CD8-positive, alpha-beta memory T cell (primary cell): ENCODE measurements at places on chromosomes 4 and X.

DNA sequence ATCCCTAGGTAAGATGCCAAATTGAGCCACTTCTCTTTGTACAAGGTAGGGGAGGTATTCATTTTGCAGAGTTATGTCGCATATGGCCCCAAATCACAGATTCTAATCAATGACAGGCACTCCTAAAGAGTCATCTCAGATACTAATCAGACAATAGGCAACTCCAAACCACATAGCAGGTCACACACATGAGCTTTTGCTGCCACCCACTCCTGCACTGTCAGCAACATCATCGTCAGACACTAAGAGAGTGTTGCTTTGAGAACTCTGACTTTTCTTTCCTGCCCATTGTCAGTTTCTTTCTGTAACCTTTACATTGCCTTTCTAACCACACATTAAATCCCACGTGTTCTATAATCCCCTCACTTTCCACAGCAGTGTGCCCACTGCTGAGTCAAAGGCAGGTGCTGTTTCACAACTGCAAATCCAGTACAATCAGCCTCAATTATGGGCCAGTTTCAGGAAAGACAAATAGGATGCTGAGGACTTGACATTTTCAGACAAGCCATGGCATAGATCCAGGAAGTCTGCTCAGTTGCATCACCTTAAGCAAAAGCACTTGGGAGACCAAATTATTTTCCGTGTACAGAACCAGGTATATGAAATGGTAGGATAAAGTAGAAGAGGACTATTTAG is 23.5 kb downstream of the TMEM31 start:
- DNase-seq: no peak

GRCh38 chr4:127685292-127685691 is 44.9 kb upstream of the SLC25A31 start:
- DNase-seq: no peak

- DNase-seq: no peak
These were observed 121.1 kb upstream of the ATP6AP2 start for GRCh38 chrX:40459571-40460158.

GRCh38 chr4:105894660-105895582 is at the start of gene NPNT:
TSS of gene NPNT (plus strand) at chr4:105895471. CDS start at chr4:105895653, 182 bp downstream.
- no peak for DNase-seq

DNA sequence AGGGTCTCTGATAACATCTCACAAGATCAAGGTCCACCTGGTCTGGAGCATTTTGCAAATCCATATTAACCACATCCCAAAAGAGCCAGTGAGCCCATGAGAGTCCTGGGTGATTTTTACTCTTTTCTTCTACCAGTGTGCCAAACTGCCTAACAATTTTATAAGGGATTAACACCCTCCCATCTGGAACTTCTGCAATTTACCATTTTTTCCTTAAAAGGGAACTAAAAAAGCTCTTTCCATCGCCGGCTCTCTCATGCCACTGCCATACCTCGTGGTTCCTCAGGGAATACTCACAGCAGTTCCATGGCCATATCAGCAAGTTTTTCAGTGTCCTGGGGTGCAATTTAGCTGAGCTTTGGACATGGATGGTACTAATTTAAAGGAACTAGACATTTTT is 55.7 kb downstream of the SEPSECS start:
- no peak for DNase-seq

DNA sequence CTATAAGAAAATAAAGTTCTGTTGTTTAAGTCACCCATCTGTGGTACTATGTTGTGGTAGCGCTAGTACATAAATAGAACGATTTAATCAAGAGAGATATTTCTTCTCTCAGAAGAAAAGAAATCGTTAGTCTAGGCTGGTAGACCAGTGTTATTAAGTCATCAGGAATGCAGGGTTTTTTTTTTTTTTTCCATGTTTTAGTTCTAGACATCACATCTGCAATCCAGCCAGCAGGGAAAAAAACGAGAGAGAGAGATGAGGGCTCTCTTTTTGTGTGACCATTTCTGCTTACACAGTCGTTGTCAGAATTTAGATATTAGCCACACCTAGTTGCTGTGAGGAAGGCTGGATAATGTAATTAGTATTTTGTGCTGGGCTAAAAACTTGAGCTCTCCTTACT is 417.4 kb downstream of the TMA16 start:
- DNase-seq: no peak
